GOT3 (cell line): ENCODE measurements at places on chromosomes 6 and 20.

GRCh38 chr6:157768304-157768703 lies 54.7 kb upstream of the SNX9 start:
- no peak for DNase-seq

DNA sequence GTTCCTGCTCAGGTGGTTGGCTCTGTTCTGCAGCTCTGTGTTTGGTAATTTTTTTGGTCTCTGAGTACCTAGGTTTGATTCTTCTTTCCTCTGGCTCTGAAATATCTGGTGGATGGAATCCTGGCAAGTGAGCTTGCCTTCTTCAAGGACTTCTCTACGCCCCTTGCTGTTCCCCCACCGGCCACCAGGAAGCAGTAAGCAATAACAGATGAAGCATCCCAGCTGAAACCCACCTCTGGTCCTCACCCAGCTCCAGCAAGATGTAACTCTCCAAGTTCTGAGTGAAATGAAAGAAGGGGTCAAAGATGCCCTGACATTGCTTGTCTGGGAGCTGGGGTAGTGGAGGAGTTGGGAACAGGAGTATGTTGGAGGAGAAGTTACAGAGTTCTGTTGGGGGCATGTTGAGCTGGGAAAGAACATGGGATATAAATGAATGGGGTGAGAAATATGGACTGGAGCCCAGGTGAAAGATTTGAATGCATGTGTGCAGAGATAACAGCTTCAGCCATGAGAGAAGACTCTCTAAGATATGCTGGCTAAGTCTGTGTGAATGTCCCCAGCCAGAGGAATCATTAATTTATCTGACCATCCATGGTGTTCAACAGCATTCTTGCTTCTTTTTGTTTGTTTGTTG lies 51.3 kb upstream of the GLP1R start:
- no peak for DNase-seq

- no peak for DNase-seq
Measured at GRCh38 chr6:39951716-39952115, 17.5 kb upstream of the MOCS1 start.

GRCh38 chr20:63861981-63862901 lies 943 bp downstream of the ABHD16B start:
- DNase-seq = no peak

- no peak for DNase-seq
Measured at GRCh38 chr6:140602431-140603248, 1228.2 kb upstream of the CITED2 start.
